GM13976 (cell line): ENCODE measurements at places on chromosomes 3 and 15.

- DNase-seq, result no peak
Observed at GRCh38 chr3:169218314-169218983, 445.1 kb downstream of the MECOM start.

- DNase-seq, result no peak
Observed at GRCh38 chr15:33200903-33201302, 6.4 kb upstream of the FMN1 start.

GRCh38 chr3:185979721-185980121, 41.9 kb upstream of the TRA2B start:
- no peak for DNase-seq

DNA sequence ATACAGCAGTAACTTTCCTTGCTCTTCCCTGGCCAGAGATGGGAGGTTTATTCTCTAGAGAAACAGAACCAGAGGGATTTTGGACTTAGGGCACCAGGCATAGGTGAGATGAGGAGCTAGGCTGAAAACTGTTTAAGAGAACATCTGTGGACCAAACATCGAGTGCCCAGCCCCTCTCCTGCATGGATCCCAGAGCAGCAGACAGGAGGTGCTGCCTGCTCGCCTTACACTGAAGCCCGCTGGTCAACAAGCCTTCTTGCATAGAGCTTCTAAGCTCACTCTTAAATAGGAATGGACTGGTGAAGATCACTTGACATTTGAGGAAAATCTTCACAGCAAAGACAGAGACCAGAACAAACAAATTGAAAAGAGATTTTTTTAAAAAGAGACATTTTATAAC, 41.2 kb downstream of the PARP15 start:
- DNase-seq, result no peak

GRCh38 chr3:105355408-105356061, 11.2 kb upstream of the ALCAM start:
- DNase-seq, result no peak

GRCh38 chr15:60020736-60021135, 16.6 kb downstream of the FOXB1 start:
- no peak for DNase-seq

DNA sequence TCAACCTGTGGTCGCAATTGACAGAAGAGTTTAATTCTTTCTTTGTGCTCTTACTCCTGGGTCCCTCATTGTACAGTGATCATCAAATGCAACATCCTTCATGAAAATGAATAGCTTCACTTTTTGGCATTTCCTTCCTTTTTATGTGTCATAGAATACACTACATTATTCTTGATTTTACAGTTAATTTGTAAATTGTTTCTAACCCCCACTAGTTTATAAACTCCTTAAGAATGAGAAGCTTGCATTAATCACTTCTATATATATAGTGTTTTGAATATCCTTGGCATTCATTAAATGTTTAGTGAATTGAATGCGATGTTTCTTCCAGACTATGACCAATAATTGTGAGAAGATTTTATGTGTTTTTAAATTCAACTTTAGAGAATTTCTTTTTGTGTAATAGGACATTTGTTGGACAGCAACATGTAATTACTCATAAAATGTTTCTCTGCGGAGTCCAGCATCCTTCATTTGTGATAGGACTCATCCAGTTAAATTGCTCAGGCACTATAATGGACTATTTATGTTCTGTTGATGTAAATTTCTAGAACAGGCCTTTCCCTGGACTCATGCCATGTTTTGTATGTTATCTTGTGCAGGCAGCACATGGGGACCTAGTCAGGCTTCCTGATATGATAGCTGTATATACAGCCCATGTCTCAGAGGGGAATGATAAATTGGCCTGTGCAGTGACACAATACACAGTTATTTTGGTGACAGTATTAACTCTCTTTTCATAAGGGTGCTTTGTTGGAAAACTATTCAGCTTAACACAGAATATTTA, 51.3 kb downstream of the MBNL1 start:
- DNase-seq, result no peak

DNA sequence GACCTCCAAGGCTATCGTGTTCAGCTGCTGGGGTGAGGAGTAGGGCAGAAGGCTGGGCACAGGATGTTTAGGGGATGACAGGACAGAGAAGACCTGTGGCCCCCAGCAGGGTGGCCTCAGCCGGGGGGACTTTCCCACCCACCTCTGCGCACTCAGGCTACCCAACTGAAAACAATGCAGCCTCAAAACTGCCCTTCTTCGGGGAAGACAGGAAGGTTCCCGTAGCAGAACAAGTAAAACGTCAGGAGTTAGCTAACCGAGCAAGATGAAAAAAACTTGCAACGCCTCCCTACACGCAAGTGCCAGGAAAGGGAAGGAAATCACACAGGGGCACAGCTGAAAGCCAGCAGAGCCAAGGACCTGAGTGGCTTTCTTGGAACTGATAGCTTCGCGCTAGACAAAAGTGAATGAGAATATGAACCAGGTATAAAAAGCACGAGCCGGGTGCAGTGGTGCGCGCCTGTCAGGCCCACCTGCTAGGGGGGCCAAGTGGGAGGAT, 38.4 kb upstream of the FURIN start:
- DNase-seq, result peak; percentile 71

DNA sequence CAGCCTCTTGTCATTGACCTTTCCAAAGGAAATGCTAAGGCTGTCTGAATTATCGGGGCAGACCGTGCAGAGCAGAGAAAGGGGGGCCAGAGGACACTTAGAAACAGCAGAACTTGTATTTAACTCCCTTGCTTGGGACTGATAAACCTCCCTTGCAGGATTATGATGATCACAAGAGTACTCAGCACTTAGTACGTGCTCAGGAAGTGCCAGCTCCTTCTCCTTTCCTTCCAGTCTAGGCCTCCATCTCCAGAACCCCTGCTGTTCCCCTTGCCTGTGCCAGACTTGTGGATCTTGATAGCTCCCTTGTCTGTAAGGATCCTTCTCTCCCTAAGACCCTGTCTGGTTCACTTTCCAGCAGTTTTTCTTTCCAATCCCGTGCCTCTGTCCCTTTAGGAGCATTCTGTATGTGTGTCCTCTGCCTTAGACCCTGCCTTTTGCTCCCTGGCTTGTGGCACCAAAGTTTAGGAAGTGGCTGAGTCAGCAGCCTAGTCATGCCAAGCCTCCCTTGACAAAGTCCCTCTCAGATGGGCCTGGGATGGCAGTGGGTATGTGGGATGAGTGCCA, 747 bp downstream of the SORD start:
- no peak for DNase-seq

- DNase-seq, result peak; percentile 39
Observed at GRCh38 chr3:4492208-4493013, 737 bp upstream of the ITPR1 start.

GRCh38 chr3:120561251-120562045, 34.7 kb upstream of the NDUFB4 start:
- peak; percentile 58 for DNase-seq

GRCh38 chr3:37688756-37689155, 172.9 kb upstream of the CTDSPL start:
- DNase-seq, result no peak

DNA sequence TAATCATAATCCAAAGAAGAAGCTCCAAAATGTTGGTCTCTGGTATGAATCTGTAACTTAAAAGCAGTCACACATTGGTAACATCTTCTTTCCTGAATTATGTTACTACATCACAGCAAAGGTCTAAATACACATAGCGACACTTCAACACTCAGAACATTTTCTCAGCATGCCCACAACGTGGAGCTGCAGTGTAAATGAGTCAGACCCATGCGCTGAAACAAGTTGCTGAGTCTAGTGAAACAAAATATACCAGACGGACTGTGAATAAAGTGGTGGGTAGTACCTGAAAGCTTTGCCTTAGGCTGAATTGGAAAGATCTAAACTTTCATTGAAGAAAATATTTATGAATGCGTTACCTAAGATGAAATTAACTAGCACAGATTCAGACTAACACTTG, 33.2 kb upstream of the GOLGA8B start:
- no peak for DNase-seq

DNA sequence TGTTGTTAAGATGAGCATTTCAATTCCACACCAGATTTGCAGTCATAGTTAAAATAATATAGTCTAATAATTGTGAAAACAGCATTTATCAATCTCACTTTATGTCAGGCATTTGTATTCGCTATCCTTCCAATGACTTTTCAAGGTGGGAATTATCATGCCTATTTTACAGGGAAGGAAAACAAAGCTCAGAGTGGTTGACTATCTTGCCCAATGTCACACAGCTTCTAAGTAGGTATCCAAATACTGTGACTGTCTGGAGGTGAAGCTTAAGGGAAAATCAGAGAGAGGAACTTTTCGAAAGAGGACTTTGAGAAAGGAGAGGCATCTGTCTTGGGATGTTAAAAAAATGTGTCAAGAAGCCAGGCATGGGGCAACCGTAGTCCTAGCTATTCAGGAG, 443.1 kb downstream of the FOXP1 start:
- DNase-seq, result no peak

DNA sequence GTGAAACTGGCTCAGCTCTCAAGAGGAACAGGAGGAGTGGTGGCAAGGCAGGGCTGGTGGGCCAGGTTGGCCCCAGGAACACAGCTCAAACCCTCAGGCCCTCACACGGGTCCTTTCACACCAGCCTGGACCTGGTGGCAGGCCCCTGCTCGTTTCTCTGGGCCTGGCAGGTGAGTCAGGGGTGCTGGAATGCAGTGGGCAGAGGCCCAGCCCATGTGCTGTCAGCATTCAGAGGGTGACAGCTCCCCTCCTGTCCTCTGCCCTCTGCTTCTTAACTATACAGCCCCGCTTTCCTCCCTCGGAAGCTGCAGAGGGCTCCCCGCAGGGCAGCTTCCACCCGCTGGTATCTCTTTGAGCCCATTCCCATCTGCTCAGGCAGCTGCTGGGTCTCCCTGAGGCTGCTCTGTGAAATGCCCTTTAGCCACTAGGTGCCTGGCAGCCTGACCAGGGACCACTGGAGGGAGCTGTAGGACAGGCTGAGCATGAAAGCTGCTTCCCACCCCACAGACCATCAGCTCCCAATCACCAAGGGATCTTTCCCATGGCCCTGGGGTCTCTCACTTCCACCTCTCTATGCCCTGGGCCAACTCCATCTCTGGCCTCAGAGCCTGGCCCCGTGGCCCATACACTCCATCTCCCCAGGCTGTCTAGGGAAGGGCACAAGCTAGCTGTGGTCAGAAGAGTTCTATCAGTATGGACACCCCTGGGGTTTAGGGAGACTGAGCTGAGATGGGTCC, 24.8 kb downstream of the SHF start:
- DNase-seq, result peak; percentile 90

GRCh38 chr15:69132977-69133861, 27.2 kb upstream of the GLCE start:
- no peak for DNase-seq

DNA sequence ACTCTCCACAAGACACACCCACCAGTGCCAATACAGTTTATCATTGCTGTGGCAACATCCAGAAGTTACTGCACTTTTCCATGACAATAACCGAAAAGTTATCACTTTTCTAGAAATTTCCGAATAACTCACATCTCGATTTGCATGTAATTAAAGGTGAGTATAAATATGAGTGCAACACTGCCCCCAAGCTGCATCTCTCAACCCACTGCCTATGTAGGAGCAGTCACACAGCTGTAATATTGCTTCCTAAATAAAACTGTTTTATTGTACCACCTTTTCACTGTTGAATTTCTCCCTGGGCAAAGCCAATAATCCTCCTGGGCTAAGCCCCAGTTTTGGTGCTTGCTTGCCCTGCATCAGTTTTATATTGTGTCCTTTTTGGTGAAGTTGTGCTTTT, 601.0 kb upstream of the EPHA6 start:
- DNase-seq, result no peak

GRCh38 chr15:98754657-98755022, 106.3 kb downstream of the IGF1R start:
- DNase-seq, result no peak

DNA sequence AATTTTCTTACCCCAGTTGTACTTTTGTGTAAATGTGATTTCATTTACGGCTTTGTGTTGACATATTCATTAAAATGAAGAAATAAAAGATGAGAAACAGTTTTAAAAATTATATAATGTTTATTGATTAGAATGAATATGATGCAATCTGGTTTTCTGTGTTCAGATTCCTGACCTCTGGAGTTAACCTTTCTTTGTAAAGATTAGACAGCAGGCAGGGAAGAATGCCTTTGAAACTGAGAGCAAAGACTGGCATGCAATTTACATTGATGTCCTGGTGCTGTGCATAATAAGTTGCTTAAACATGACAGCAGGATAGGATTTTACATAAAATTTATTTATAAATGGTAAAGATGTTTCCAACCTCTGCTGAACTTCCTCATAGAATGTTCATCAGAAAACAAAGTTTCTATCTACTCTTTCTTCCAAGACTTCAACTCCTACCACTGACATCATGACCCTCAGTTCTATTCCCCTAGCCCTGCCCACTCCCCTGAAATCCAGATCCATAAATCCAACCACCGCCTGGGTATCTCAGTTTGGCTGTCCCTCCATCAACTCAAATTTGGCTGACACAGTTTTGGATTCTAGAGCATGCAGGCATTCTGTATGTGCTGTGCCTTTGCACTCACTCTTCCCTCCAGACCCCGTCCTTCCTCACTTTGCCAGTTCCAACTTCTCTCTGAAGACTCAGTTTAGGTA, 1.7 kb downstream of the HGD start:
- DNase-seq, result no peak

GRCh38 chr3:46006238-46007032, 10.8 kb upstream of the FYCO1 start:
- DNase-seq, result no peak

- DNase-seq, result no peak
Observed at GRCh38 chr15:74664028-74664616, 31.7 kb downstream of the EDC3 start.

DNA sequence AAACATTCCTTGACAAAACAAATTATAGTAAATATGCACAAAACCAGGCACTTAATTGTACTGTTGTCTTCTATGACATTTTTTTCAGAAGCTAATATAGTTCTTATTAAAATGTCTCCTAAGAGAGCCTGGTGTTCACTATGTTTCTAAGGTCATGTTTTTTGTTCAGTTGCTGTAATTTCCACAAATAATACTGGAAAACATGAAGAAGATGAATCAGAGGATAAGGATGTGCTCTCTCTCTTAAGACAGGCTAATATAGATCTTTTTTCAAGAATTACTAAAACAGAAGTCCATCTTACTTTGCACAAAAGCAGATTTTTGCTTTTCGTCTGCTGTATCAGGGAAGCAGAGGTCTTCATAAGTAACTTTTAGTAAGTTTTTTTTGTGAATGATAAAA, 823.0 kb upstream of the NECTIN3 start:
- DNase-seq, result no peak

GRCh38 chr3:119331661-119332060, 37.5 kb downstream of the ARHGAP31 start:
- no peak for DNase-seq

GRCh38 chr15:101275018-101275417, 2.3 kb downstream of the SELENOS start:
- peak; percentile 50 for DNase-seq

GRCh38 chr3:23490459-23490858, 287.3 kb downstream of the UBE2E2 start:
- no peak for DNase-seq
